ENCODE measurements at places on chromosomes 2 and 18.

DNA sequence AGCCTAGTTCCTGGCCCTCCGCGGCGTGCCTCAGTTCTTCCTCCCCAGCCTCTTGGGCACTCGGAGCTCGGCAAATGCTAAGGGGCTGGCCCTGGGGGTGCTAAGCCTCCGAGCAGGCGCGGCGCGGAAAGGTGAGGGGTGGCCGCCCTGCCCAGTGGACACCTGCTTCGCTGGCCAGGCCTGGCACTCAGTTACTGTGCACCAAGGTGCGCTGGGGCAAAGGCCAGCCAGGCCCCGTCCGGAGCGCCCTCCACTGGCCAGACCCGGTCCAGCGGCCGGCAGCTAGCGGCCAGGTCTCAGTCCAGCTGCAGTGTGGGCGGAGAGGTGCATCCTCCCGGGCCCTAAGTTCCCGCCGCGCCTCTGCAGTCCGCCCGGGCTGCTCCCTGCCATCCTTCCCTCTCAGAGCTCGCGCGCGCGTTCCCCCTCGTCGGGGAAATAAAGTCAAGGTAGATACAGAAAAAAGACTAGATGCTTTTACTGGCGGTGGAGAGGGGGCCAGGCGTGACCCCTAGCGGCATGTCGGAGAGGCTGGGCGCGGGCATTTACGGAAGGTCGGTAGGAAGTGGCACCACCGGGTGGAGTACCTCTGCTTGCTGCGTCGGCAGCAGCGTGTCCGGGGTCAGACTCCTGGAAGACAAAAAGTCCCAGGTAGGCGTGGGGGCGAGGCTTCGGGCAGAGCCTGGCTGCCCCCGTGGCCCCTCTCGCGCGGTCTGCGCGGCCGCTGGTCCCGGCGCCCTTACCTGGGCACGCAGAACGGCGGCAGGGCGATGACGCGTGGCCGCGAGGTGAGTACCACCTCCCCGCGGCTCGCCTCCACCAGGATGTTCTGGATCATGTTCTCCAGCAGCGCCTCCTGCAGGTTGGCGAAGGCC is 9.4 kb upstream of the CRYBA2 start:
- DNase-seq: peak; percentile 78

- no peak for DNase-seq
Measured at GRCh38 chr18:21960189-21960588, 209.2 kb upstream of the GATA6 start.

- no peak for DNase-seq
Measured at GRCh38 chr2:73111073-73112025, 1.4 kb downstream of the RAB11FIP5 start.

GRCh38 chr2:8851811-8852560 is 14.6 kb upstream of the KIDINS220 start:
- no peak for DNase-seq

GRCh38 chr2:158559252-158559651 is 102.5 kb downstream of the PKP4 start:
- no peak for DNase-seq

DNA sequence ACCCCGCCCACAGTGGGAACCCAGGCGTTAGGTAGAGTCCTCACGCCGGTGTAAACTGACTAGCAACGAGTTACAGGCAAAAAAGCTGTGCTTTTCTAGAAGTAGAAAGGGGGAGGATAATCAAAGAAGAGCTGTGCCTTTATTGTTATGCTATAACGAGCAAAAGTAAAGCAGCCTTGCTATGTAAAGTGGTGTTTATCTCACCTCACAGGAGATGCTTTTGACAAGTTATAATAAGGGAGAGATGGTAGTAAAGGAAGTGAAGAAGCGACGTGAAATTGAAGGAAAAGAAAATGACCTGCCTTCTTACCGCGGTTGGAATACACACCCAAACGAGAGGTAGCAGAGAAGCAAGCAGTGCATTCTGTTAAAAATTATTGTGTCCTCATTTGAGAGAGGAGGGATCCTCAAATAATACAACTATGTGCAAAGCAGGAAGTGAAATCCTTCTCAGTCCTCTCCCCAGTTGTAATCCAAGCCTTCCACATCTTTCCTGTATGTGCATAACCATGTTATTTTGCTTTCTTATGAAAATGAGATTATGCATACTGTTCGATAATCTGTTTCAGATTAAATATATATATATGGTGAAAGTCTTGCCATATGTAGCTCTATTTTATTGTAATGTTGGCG is 962 bp downstream of the TANK start:
- DNase-seq: no peak

DNA sequence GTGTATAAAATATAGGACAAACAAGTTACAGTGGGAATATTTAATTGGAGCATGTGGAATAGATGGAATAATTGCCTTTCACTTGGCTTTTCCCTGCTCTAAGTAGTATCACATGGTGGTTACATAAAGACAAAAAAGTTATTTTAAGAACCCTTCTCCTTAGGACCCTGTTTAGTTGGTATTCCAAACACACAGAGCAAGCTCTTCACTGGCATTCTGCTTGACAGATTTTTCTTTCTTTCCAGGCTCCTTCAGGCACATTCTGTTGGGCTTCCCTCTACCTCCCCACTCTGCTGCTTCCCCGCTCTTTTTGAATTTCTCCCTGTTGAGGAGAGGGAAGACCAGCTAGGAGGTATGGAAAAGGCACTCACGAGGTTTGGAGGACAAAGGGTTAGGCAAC is 29.0 kb upstream of the DARS1 start:
- DNase-seq: no peak
